Activated naive CD4-positive, alpha-beta T cell treated with anti-CD3 and anti-CD28 coated beads, Interleukin-2, amount 10 ng/mL, durations not matched to agents 7 days and 5 days (primary cell): ENCODE measurements at places on chromosomes 7 and 10.
A peak's percentile ranks its signal among the peaks of the same experiment; 100 is the strongest.

DNA sequence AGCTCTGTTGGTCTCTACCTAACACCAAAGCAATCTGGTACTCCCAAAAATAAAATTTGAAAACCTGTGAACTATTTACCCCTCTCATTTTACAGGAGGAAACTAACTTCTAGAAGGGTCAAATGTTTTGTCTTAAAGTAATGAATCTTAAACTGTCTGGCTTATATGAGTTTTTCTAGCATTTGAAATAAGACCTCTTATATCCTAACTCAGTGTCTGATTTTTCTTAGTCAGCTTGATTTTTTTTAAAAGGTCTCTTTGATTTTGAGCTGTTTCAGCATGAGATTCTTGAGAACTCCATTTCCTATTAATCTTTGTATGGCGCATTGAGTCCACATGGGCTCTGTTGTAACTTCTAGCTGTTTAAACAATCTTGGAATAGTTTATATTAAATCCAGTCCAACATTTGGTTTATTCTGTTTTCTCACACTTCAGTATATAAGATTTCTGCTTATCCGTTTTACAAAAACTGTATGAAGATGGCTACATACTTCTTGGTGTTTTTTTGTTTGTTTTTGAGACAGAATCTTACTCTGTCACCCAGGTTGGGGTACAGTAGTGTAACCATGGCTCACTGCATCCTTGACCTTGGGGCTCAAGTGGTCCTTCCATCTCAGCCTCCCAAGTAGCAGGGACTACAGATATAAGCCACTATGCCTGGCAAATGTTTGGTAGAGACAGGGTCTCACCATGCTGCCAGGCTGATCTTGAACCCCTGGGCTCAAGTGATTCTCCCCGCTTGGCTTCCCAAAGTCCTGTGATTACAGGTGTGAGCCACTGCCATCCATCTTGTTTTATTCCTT, 91.1 kb downstream of the PPP1R9A start:
- no peak for DNase-seq

GRCh38 chr10:68007356-68007755, 67.7 kb downstream of the HERC4 start:
- DNase-seq, result no peak

DNA sequence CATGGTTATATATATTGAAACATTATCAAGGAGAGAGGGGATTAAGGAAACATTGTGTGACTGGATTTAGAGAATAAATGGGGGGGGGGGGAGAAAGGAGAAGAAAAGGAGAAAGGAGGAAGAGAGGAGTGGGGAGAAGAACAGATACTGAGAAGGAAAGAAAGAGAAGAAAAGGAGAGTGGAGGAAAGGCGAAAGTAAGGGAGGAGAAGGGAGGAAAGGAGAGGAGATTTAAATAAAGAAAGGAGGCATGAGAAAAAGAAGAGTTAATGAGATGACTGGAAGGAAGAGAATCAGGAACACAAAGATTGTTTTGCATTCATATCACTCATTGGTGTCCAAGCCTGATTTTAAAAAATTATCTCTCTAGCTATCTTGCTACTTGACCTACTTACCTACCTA, 16.1 kb upstream of the TSPAN12 start:
- no peak for DNase-seq

- DNase-seq, result no peak
Observed at GRCh38 chr10:96275685-96276418, 4.5 kb upstream of the BLNK start.

- DNase-seq, result no peak
Observed at GRCh38 chr7:139571651-139572050, 48.2 kb downstream of the CLEC2L start.

- DNase-seq, result no peak
Observed at GRCh38 chr10:23417254-23417653, 21.6 kb upstream of the OTUD1 start.

- DNase-seq, result peak; percentile 68
Observed at GRCh38 chr7:23261843-23262452, 15.4 kb downstream of the GPNMB start.

DNA sequence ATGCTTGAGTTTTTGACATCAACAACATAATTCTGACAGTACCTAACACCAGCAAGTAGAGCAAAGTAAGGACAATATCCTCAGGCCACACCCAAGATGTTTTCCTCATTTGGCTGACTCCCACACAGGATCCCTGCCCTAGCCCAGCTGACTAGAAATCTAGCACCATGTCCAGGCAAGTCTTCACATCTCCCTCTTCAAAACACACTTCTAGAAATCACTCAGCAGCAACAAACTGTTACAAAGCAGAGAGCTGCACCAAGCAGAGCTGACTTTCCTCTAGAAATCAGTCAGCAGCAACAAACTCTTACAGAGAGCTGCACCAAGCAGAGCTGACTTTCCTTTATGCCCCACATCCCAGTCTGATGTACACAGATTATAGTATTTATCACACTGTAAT, 7.7 kb downstream of the TMEM168 start:
- no peak for DNase-seq
